ENCODE measurements at places on chromosomes 3 and 15.

DNA sequence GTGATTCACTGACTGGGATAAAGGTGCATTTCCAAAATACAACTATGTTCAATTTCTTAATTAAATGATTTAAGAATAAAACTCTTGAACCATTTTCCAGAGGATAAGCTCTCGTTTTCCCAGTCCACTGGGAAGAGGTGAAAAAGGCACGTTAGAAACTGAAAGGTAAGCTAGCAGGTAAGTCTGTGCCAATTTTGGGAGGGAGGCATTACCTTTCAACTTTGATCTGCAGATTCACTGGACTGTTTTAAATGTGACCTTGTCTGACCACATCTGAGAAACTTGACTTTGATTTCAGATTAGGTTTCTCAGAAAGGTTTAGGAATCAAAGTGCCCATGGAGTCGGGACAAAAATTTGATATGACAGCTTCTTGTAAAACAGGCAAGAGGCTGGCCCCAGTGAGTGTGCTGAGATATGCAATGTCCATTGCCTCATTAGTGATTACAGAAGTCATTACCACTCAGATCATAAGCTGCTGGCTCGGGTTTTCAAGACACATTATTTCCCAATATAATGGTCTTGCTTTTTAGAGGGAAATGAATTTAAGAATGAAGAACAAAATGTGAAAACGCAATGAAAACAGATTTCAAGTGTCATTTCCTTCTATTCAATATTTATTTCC lies 118.8 kb downstream of the ADAMTS9 start:
- DNase-seq, result no peak

GRCh38 chr3:195895861-195896360 lies 12.4 kb downstream of the TNK2 start:
- no peak for DNase-seq

DNA sequence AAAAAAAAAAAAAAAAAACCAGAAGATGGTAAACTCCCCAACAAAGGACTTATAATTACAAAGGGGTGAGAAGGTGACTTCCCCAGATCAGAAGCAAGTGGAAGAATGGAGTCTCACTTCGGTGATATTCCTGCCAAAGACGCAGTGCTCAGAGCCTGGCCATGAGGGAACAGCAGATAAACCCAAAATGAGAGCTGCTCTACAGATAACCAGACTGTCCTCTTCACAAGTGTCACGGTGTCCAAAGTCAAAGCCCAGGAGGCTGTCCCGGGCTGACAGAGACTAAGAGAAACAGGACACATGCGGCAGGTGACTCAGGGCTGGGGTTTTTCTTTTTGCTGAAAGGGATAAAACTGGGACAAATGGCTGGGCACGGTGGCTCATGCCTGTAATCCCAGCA lies 48.8 kb downstream of the HMCES start:
- DNase-seq, result no peak

GRCh38 chr3:126256251-126256650 lies 75.9 kb upstream of the ALDH1L1 start:
- DNase-seq, result no peak

GRCh38 chr3:126540951-126541627 lies 17.1 kb downstream of the CHST13 start:
- no peak for DNase-seq

- no peak for DNase-seq
These were observed 1.8 kb upstream of the CSPG5 start for GRCh38 chr3:47580481-47580880.

- DNase-seq, result no peak
These were observed 1.2 kb upstream of the CSPG5 start for GRCh38 chr3:47579875-47580274.

GRCh38 chr3:44926921-44927320 lies 49.1 kb downstream of the ZDHHC3 start:
- DNase-seq, result no peak

DNA sequence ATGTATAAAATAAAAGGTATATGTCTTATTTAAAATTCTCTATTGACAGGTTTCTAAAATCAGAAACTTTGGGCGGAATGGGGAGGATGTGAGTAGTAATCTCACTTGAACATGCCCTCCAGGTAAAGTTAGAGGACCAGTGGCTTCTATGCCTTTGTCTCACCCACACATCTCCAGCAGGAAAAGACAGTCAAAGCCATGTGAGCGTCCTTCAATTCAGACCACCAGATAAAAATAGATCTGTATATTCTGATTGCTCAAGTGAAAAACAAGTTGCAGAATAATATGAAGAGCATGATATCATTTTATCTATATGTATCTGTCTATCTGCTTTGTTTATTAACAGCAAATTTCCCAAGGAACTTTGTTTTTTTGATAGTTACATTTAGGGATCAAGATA lies 152.2 kb downstream of the TMCO5A start:
- DNase-seq, result no peak

DNA sequence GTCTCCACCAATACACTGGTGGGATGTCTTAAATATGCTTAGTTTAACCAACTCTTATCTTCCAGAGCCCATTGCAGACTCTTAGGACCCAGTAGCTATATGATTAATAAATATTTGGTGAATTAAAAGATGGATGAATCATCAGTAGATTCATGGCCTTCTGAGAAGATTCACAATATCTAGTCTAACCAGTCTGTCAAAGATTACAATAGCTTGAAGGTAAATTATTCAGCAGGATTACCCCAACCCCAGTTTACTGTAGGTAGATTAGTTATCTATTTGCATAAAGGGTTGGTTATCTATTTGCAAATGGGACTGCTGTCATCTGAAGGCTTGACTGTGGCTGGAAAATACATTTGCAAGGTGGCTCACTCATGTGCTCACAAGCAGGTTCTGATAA lies 239.4 kb upstream of the THRB start:
- no peak for DNase-seq

- peak; percentile 53 for DNase-seq
These were observed 39.0 kb downstream of the GPR160 start for GRCh38 chr3:170076715-170077238.

GRCh38 chr3:113204371-113204770 lies 7.0 kb upstream of the BOC start:
- DNase-seq, result no peak

DNA sequence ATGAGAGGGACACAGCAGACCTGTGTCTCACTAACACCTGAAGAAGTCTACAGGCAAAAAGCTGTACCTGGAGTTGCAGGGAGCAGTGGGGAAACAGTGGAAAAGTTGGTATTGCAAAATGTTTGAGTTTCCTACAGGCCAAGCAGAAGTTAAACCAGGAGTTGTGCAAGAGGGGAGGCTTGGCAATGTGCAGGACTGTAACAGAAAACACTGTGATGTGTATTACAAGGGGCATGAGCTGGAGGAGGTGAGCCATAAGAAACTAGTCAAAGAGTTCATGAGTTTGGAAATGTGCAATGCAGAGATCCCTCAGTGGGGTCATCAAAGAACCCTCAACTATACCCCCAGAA lies 47.1 kb upstream of the SERPINI2 start:
- no peak for DNase-seq

DNA sequence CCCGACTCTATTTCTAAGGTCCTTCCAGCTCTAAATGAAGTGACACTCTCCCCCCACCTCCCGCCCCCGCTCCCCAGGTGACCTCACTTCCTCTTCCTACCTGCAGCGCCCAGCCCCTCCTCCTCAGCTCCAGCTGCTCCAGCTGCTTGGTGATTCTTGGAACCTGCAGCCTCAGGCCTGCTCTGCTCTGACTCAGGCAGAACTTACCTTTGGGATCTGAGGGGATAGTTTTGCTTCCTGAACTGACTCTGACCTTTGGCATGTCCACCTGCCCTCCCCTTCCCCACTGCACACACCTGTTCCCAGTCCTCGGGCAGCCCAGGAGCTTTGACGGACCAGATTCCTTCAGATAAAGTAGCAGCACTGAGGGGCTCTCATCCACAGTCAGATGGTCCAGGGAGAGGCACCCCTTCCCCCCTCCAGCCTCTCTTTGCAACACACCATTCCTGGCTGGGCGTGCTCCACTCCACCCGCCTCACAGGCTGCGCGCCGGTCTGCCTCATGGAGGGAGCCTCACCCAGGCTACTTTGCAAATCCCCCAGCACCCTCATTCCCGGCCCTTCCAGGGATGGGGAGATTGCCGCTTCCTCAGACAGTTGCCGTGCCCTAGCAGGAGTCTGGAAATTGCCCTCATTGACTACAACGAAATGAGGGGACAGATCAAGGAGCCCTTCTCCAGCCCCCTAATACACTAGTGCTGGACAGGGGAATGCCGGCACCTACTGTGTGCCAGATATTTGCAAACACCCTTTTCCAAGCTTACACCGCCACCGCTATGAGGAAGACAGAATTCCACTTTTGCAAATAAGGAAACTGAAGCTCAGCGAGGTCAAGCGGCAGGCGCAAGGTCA lies 692 bp upstream of the C15orf39 start:
- DNase-seq, result no peak

DNA sequence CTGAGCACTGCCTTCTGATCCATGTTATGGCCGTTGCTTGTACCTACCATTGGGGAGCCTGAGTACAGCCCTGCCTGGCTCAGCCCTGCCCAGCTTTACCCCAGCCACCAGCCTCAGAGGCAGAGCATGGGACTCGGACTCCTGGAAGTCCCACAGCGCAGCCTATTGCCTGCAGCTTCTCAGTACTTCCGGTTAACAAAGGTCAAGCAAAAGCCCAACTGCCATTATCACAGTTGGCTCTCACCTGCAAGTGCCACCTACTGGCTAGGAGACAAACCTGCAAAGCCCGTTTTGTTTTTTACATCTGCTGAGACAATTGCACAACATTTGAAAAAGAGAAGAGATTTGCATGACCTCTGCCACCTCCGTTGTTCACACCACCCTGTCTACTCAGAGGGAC lies 1081.7 kb downstream of the NAALADL2 start:
- no peak for DNase-seq

DNA sequence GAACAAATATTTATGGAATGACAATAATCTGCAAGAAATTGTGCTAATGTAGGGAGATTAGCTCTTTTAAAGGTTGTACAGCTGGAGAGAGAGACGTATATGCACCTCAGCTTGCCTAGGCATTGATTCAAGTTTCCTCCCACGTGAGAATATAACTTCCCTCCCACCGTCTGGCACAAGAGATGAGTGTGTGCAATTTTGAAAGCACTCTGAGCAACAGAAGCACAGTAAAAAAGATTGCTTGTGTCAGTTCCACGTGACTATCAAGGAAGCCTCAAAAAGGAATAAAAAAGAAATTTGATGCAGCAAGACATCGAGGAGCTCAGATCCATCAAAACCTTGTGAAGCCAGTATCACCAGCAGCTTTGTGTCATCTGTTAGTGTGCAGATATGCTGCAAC lies 435.3 kb downstream of the TUSC7 start:
- DNase-seq, result peak; percentile 32

DNA sequence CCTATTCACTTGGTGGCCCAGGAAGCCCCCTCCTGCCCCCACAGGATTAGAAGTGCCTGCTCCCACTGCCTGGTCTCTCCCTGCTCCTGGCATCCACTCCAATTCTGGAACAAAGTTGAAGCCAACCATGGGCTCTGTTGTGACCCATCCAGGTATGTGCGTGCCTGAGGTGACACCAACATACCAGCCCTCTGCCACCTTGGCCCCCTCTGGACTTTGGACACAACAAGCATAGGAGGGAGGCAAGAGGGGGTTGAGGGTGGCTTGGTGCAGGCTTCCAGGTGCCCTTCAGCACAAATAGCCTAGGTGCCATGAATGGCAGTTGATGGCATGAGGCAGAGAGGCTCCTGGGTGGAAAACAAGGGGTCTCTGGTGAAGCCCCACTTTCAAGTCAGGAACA lies 600.9 kb downstream of the SI start:
- no peak for DNase-seq

DNA sequence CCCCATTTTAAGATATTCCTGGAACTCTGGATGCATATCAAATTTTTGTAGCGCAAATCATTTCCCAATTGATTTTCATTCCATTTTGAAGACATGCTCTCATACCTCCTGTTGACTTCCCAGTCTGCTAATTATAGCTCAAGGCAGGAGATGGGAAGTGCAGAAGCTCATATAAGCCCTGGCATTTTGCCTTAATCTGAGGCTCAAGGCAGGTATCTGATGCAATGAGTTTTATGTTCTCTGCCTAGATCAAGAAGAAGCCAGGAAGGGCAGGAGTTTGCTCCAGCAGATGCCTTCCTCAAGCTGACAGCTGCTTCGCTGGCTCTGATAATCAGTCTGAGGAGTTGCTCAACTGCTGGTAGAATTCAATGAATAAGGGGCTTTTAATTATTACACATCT lies 65.6 kb upstream of the NEDD4 start:
- DNase-seq, result no peak

GRCh38 chr3:146277953-146278631 lies 27.2 kb upstream of the PLSCR4 start:
- peak; percentile 93 for DNase-seq

DNA sequence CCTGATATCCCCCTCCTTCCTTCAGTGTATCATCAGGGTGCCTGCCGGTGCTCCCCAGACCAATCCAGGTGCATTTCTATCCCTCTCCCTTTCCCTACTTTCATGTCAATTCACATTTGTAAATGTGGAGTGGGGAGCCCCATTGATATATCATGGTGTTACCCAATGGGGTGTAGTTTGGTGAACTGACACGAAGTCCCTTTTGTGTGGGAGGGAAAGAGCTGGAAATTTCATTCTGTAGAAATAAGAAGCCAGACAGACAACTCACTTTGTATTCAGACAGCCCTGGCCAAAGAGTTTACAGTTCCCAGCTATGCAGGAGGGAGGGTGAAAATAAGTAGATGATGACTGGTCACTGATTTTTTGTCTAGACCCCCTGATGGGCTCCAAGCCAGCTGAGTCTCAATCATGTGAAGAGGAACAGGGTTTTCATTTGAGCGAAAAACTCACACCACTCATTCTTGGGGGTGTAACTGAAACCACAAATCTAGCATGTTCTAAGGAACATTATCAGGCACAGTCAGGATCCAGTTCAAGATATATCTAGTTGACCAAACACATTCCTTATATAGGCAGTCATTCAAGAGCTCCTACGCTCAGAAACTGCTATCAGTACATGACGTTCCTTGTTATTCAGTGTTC lies 58.9 kb downstream of the LMCD1 start:
- DNase-seq, result peak; percentile 72
